ENCODE measurements at places on chromosomes 4 and X.

DNA sequence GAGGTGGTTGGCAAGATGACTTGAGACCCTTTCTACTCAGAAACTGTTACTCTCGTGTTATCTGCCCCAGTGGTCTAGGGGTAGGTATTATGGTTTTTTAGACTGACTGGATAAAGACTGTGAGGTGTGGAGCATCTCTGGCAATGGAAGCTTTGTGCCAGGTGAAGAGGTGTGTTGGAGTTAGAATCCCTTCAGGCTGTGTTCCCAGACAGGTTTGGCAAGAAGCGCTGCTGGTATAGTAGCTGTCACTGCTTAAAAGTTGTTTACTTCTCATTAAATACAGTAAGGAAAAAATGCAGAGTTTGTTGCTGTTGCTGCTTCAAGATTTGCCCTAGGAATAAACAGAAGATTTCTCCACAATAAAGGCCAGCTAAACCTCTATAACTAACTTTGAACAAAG lies 35.3 kb downstream of the AREG start:
- no peak for DNase-seq

DNA sequence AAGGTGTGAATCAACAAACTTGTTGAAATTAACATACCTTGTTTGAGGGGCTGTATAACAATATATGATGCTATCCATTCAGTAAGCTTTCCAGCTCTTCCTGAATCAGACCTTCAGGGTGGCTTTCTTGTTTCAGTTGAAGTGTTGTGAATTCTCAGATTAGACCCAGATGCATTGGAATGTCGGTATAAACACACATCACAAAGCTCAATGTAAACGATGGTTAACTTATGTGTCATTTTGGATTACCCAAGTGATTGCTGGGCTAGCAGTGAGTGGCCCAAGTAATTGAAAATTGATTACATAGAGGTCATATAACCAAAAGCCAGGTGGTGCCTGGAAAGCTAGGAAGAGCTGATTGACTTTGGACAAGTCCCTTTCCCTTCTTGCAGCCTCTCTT lies 115.0 kb downstream of the SHROOM4 start:
- DNase-seq: no peak

DNA sequence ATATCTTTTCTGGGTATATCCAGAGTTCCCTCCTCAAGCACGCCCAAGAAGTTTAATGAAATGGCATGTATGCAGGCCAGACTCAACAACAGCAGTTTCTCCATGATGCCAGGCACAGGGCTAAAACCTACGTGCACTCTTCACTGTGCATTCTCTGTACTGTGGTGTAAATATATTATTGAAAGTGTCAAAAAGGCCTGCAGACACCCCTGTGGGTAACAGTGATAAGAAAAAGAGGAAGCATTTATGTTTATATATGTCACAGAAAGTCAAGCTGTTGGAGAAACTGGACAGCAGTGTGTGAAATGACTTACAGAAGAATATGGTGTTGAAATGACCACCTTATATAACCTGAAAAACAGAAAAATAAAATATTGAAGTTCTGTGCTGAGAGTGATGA lies 29.6 kb upstream of the DCAF8L1 start:
- no peak for DNase-seq

GRCh38 chrX:39528161-39528916 lies 569.4 kb downstream of the BCOR start:
- no peak for DNase-seq

- no peak for DNase-seq
Measured at GRCh38 chrX:137427816-137428215, 138.1 kb upstream of the ZIC3 start.

DNA sequence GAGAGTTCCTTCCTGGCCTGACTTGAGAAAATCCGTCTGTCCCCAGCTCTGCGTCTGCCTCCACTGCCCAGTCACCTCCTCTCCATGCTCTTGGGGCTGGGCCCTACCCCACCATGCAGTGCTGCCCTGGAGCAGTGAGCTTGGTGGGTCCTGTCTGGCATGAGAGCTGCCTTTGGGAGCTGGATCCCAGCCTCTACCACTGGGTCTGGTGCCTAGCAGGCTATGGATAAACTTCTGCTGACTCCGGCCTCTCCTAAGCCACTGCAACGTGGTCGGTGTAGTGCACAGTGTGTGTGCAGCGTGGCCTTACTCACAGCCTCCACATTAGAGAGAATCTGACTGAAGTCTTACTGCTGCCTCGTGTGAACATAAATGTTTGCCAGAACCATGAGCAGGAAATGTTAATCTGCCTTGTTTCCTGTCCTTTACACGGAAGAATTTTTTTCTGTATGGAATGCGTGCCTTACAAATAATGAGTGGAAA lies 47.6 kb downstream of the HTT start:
- no peak for DNase-seq

DNA sequence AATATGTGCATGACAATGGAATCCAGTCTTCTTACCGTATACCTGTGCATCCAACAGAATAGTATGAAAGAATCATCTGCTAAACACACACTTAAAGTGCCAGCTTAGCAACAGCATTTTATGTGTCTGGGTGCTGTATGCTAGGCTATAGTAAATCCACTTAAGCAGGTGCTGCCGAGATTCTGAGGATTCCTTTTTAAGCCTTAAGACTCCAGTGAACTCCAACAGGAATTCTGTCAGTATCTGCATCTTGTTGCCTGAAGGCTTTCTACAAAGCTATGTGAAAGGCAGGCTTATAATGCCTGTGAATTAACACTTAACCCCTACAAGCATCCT lies 1076.4 kb upstream of the PABPC4L start:
- no peak for DNase-seq

- DNase-seq: no peak
Measured at GRCh38 chrX:130645955-130646583, 244.3 kb downstream of the RBMX2 start.

DNA sequence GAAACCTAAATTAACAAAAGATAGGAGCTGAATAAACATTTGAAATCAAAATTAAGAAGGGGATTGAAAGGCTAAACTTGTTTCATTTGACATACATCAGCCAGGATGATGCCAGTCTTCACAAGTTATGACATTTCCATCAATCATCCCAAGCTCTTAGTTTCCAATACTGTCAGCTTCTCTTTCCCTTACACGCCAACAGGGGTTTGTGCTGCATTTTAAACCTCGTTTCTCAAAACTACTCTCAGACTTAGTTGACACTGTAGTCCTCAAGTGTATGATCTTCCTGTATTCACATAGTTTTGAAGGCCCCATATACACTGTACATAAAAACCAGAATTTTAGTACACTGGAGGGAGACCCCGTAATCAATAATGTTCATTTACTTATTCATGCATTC lies 840 bp upstream of the P2RY10 start:
- DNase-seq: no peak

DNA sequence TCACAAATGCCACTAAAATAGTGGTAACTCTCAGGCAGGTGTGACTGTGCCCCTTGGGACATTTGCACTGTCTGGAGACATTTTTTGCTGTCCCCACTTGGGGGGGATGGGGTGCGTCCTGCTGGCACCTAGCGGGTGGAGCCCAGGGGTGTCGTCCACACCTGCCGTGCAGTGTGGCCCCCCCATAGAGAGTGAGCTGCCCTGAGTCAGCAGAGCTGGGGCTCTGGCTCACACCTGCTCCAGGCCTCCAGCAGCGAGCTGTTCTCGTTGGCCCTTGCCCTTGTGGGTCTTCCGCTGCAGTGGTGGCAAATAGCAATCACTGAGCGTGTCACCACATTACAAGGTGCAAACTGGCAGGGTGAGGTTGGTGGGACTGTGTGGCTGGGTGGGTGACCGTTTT lies 64.6 kb downstream of the CLDN34 start:
- DNase-seq: no peak

DNA sequence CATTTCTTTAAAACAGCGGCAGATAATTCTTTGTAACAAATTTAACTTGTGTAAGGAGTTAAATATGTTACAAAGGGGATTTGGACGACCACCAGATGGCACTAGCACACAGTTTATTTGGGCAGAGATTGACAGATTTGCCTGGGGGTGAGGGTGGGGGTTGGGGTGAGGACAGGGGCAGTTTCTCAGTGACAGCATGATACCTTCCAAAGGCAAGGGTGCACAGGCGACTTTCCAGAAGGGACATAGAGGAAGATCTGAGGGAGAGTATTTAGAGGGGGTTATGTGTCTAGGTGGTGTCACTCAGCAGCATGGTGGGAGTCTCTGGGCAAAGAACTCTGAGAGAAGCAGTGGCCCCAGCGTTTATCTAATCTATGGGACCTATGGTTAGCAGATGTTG lies 9.6 kb upstream of the TMA16 start:
- DNase-seq: no peak

GRCh38 chrX:154827194-154828015 lies 7.1 kb downstream of the SMIM9 start:
- DNase-seq: no peak

DNA sequence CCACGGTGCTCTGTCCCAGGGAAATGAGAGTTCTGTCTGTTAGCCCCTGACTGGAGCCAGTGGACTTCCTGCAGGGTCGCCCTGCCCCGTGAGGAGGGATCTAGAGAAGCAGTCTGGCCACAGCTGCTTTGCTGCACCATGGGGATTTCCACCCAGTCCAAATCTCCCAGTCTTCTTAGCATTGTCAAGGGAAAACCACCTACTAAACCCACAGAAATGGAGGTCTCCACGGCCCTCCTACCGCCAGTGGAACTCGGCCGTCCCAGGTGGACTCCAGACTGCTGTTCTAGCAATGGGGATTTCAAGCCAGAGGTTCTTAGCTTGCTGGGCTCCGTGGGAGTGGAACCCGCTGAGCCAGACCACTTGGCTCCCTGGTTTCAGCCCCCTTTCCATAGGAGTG lies 133.3 kb upstream of the PCDH7 start:
- no peak for DNase-seq

- DNase-seq: no peak
Measured at GRCh38 chr4:81523672-81524327, 52.1 kb upstream of the RASGEF1B start.
